ENCODE measurements at places on chromosomes 1 and 21. TPM values are rescaled to one million over a fixed set of nuclear protein-coding genes. Genes with fewer than 3 reads are reported as not detected.

Gene NMNAT2
- polyA plus RNA-seq = 12.3 TPM

Gene PKLR
- polyA plus RNA-seq = 0.17 TPM

Gene TINAGL1
- 9.7 TPM for polyA plus RNA-seq

Gene KCNT2
- 2.0 TPM for polyA plus RNA-seq

Gene PPIAL4G
- polyA plus RNA-seq = not detected

Gene PGLYRP4
- not detected for polyA plus RNA-seq

Gene CRYAA
- not detected for polyA plus RNA-seq

Gene SPRR1B
- not detected for polyA plus RNA-seq

Gene HMCN1
- polyA plus RNA-seq = 0.32 TPM

Gene KLHDC7A
- polyA plus RNA-seq = 0.25 TPM

Gene TMIGD3
- polyA plus RNA-seq = 3.9 TPM

Gene ROR1
- polyA plus RNA-seq = 0.80 TPM

Gene AKR1A1
- 304 TPM for polyA plus RNA-seq

Gene OR2L13
- 2.6 TPM for polyA plus RNA-seq

Gene HUNK
- 10.6 TPM for polyA plus RNA-seq

Gene SELL
- polyA plus RNA-seq = 4.7 TPM

Gene MFN2
- 82.1 TPM for polyA plus RNA-seq

Gene BCAR3
- 14.4 TPM for polyA plus RNA-seq

Gene PDZK1
- not detected for polyA plus RNA-seq

Gene TADA1
- 16.7 TPM for polyA plus RNA-seq

Gene CD53
- polyA plus RNA-seq = 9.0 TPM

Gene RCAN1
- polyA plus RNA-seq = 49.9 TPM

Gene GNG4
- polyA plus RNA-seq = 280 TPM

Gene NDUFS2
- 77.1 TPM for polyA plus RNA-seq

Gene CELA2B
- polyA plus RNA-seq = not detected

Gene EFNA1
- 16.6 TPM for polyA plus RNA-seq

Gene CLEC20A
- not detected for polyA plus RNA-seq

Gene ALPL
- polyA plus RNA-seq = 13.8 TPM

Gene LY9
- 0.15 TPM for polyA plus RNA-seq

Gene HCRTR1
- not detected for polyA plus RNA-seq

Gene GREM2
- polyA plus RNA-seq = 0.76 TPM

Gene CKS1B
- 183 TPM for polyA plus RNA-seq

Gene ABCG1
- 31.4 TPM for polyA plus RNA-seq

Gene GJA4
- 14.4 TPM for polyA plus RNA-seq

Gene TTC13
- polyA plus RNA-seq = 10.2 TPM

Gene ERO1B
- polyA plus RNA-seq = 5.4 TPM

Gene CACNA1S
- polyA plus RNA-seq = 0.19 TPM

Gene ERVH48-1
- not detected for polyA plus RNA-seq

Gene ENSA
- polyA plus RNA-seq = 332 TPM

Gene IL6R
- polyA plus RNA-seq = 1.4 TPM

Measured in brain (organoid and tissue), 16 donors.